ENCODE measurements at places on chromosomes 16 and 17.

DNA sequence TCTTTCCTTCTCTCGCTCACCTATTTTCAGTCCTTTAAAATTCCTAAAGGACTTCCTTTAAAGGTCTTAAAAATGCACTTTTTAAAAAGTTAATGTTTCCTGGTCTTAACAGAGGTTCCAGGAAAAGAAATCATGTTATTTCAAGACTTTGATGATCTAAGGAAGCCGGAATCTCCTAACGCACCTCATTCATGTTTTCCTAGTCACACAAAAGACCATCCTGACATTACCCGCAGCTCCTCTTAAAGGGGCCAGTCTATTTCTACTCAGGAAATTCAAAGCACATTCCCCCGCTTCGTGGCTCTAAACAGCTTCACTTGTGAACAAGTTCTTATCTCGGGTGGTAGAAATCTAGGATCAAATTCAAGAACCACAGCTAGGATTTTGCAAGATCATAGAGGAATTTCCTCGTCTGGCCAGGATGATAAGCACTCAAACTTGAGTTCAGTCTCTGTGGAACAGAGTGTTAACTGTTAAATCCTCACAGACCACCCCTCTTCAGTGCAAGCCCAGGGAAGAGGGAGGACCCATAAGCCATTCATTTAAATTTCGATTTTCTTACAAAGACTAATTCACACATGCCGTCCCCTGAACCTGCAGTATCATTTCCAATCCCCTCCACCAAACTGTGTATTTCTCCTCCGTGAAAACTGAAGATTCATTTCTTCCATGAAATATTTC is 137.1 kb upstream of the AXIN2 start:
- DNase-seq: no peak

DNA sequence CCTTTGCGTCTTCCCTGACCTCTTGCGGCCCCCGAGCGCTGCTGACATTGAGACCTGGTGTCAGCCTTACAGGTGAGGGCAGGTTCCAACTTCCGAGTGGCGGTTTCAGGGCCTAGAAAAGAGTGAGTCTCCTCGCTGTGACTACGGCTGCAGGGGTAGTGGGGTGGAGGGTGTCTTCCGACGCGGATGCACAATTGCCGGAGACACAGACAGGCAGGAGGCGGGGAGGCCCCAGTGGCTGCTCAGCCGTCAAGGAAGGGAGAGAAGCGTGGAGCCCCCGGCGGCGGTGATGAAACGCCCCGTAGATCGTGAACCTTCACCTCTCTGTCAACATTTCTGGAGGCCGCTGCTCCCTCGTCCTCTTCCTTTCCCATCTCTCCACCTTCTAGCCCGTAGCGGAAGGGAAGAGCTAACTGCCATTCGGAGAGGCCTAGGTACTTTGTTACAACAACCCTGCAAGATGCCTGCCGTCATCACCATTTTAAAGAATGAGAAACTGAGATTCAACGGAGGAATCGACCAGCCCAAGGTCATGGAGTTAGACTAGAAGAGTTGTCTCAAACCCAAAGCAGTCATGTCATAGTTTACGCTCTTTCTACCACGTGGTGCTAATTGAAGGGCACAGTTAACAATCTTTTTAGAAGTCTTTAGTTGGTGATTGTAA is 485 bp downstream of the DNAJA3 start:
- peak; percentile 12 for DNase-seq

DNA sequence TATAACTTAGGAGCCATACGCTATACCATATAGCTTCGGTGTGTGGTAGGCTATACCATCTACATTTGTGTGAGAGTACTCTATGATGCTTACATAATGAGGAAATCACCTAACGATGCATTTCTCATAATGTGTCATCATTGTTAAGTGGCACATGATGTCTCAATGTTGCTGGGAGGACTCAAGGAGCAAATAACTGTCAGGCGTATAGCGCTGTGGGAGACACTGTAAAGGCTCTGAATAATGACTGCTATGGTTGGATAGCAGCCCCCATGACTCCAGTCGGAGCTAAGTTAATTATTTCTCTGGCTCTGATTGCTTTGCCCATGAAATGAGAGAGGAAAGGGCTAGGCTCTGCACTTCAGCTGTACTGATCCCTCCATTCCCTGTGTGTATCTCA is 197.2 kb downstream of the RGS9 start:
- DNase-seq: no peak

- DNase-seq: no peak
Observed at GRCh38 chr16:13322336-13322735, 420.9 kb downstream of the SHISA9 start.

GRCh38 chr16:11675561-11676511 is 7.6 kb downstream of the SNN start:
- DNase-seq: no peak

GRCh38 chr16:380762-381011 is 1.1 kb downstream of the PGAP6 start:
- peak; percentile 42 for DNase-seq

- DNase-seq: no peak
Observed at GRCh38 chr16:19767497-19767896, 49.4 kb downstream of the IQCK start.

- no peak for DNase-seq
Observed at GRCh38 chr17:81438007-81438659, 42.9 kb downstream of the BAHCC1 start.

GRCh38 chr17:83014297-83014696 is 65.1 kb upstream of the METRNL start:
- DNase-seq: no peak

DNA sequence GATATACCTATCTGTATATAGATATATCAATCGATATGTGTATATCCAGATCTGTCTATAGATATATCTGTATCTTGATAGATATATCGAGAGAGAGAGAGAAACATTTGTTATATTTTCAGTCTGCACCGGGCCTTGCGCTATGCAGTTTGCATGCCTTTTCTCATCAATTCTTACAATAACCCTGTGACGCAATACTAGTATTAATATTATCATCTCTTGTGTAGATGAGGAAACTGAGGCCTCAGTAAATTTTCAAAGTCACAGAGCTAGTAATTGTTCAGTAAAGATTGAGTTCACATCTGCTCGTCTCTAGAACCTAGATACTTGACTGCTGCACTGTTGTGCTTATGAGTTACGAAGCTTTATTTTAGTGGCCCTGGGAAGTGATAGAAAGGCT is 77.6 kb downstream of the NF1 start:
- no peak for DNase-seq

DNA sequence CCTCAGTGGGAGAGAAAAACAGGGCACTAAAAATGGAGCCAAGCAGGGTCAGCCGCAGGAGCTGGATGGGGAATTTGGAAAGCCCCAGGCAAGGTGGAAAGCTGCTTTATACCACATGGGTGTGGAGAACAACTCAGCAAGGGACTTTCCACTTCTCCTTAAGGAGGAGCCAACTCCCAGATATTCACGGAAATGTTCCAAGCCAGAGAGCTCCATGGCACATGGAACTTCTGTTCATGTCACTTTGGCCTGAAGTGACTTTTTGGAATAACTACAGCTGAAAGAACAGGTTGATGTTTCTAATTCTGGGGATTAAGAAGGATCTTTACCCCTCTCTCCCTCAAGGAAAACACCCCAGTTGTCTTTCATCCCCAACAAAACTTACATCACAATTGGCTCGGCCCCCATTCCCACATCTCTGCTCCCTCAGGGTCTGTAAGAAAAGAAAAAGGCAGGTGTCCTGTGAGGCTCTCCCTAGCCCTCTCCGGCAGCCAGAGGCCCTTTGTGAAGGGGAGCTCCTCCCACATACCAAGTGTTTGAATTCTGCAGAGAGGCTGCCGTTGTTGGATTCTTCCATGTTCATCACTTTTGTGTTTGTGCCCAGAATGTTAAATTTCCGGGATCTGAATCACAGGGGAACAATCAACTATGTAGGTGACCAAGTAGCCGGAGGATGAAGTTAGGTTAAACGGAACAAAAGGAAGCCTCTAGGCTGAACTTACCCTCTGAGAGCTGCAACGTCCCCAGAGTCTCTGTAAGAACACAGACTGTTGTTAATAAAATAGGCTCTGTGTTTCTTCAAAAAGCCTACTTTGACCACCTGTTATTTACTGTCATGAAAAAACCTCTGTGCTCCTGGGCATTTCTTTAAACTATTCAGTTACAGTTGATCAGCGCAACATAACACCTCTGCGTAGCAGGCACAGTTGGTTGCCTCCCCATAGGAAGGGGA is 41.0 kb downstream of the STAT5A start:
- DNase-seq: peak; percentile 15

GRCh38 chr17:74152591-74153455 is 50.7 kb upstream of the RPL38 start:
- DNase-seq: no peak

GRCh38 chr16:58339452-58339981 is 44.7 kb upstream of the PRSS54 start:
- no peak for DNase-seq

- DNase-seq: peak; percentile 18
Observed at GRCh38 chr17:67628580-67629013, 89.1 kb upstream of the NOL11 start.

- no peak for DNase-seq
Observed at GRCh38 chr16:30562021-30562420, 3.8 kb upstream of the ZNF764 start.

DNA sequence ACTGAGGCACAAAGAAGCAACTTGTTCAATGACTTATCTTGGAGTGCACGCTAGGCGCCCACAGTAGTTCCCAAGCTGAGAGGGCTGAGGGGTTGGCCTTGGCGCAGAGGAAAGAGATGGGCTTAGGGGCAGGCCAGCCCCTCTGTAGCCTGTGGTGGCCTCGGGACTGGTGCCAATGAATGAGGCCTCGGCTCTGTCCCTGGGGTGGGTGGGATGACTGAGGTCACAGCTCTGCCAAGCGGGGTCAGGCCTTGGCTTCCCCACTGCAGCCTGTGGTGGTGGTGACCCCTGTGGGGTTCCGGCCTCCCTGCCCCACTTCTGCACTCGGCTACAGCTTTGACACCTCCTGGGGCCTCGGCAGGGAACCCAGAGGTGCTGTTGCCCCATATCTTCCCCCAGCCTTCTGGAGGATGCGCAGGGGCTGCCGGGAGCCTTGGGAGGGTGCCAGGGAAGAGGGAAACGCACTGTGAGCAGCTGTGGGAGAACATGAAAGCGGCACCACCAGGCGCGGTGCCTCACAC is 46.0 kb downstream of the BEAN1 start:
- no peak for DNase-seq

- no peak for DNase-seq
Observed at GRCh38 chr17:49292901-49293300, 62.3 kb upstream of the PHOSPHO1 start.

DNA sequence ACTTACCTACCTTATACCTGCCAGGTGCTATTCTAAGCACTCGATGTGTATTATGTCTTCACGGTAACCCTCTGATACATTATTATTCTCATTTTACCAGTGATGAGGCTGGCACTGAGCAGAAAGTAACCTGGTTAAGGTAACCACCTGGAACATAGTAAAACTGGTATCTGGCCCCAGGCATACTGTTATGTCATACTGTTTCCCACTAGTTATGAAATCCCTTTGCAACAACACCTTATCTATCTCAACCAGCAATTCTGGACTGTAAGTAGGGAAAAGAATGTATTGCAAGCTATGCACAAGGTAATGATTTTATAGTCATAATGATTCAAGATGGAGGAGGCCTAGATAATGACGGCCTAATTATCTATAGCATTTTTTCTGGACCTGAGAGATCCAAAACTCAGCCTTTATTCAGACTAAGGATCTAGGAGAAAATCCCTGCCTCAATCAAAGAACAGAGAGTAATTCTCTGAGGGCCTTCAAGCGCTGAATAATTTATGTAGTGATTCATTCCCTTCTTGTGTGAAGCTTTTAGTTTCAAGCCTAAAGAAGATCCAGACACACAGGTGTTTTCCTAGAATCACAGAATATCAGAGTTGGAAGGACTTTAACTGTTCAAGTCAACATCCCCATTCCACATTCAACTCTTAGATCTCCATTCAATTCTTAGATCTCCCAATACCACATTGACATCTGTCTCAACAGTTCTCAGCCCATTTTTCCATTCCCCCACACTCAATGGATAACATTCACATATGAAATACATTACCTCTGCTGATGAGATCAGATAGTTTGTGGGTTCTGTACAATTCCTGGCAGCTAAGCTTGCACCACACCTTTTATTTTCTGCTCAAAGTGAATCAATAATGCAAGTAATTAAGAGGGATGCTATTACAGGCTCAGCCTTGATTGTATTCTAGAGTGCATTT is 14.9 kb upstream of the MMD start:
- DNase-seq: no peak

DNA sequence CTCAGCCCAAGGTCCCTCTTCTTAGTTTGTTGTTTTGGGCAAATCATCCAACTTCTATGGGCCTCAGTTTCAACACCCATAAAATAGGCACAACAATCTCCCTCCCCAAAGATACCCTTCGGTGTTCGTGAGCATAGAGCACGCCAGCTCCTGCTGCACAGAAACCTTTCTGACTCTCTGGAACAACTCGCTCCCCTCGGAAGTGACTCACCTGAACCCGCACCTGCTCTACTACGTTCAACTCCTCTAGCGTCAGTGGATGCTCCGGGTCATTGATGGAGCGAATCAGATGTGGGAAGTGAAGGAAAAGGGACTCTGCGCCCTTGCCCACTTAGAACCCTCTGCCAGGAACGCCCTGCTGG is 445 bp downstream of the CIAO2B start:
- DNase-seq: no peak

- DNase-seq: no peak
Observed at GRCh38 chr17:507441-507840, 154.8 kb upstream of the RPH3AL start.

- no peak for DNase-seq
Observed at GRCh38 chr16:4136229-4136813, 20.1 kb upstream of the ADCY9 start.

DNA sequence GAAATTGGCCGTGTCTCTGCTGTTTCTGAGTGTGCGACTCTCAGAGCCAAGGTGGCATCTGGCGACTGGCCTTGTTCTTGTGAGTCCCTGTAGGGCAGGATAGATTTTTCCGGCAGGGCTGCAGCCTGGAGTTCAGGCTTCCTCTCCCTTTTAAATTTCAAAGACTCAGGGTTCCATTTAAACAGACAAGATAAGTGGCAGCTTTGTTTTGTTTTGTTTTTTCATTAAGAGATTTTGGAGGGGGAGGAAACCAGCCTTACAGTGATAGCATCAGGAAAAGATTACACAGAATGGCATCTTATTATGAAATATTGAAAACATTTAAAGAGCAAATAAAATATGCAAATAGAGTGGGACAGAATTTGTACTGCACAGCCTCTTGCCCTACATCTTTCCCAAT is 151.3 kb downstream of the RPTOR start:
- DNase-seq: no peak

GRCh38 chr17:64662774-64663367 is 764 bp upstream of the SMURF2 start:
- no peak for DNase-seq

GRCh38 chr17:29732613-29733012 is 109.9 kb upstream of the CORO6 start:
- DNase-seq: no peak

DNA sequence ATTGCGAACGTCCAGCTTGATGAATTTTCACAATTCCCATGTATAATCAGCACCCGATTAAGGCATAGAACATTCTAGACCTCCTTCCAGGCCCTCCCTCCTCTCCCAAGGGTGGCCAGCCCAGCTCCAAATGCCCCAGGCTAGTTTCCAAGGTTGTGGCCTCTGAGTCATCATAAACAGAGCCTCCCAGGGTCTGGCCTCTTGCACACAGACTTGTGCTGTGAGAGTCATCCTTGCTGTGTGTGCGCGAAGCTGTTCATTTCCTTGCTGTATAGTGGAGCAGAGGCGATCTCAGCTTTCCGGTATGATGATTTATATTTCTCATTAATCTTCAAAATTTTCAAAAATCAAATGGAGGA is 20.5 kb upstream of the JPH3 start:
- DNase-seq: peak; percentile 81

- DNase-seq: no peak
Observed at GRCh38 chr16:87382023-87382785, 1.4 kb downstream of the FBXO31 start.

GRCh38 chr17:56109836-56110235 is 43.4 kb upstream of the ANKFN1 start:
- no peak for DNase-seq

Measured in suppressor macrophage treated with lipopolysaccharide for 1 hour (primary cell).